ENCODE measurements at places on chromosomes 12 and 14. TPM values are rescaled to one million over a fixed set of nuclear protein-coding genes. Genes with fewer than 3 reads are reported as not detected.

PIK3C2G gene
- 45.7 TPM for total RNA-seq

DNA sequence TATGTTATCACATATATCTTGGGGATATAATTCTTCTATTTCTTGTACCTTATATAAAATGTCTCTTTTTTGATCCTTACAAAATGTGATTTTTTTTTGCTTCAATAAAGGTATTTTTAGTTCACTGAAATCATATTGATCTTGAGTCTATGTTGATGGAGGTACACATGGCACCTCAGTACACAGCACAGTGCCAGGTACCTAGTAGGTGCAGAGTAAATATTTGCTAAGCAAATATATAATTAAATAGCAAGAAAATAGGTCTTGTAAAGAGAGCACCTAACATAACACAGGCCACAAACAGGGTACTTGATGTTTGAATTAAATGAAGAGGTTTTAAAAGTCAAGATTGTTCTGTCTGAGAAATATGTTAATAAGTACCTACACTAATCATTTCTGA lies 69.7 kb downstream of the CIT start:
- DNase-seq: no peak

C12orf75 gene
- 25.8 TPM for total RNA-seq

GRCh38 chr14:44982594-44982993 lies 20.6 kb downstream of the TOGARAM1 start:
- DNase-seq: no peak

DNA sequence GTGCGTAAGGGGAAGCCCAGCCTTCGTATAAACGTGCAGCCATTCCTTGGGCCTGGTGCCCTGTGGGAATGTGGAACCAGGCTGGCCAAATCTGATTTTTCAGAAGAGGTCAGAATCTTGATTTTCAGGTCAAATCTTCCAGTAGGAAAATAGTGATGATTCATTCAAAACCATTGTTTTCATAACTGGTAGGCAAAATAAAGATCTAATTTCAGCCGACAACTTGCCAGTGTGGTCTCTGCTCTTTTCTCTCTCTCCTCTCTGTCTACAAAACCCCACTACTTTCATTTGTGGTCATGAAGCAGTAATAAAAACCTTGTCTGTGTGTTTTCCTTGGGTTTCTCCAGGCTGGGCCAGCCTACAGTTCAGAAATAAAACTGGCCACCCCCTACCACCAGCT lies 135.1 kb downstream of the RBM19 start:
- no peak for DNase-seq

PTPRB gene
- total RNA-seq: 2.0 TPM

MANSC4 gene
- total RNA-seq: not detected

GRCh38 chr12:29565727-29566126 lies 68.2 kb upstream of the OVCH1 start:
- DNase-seq: no peak

GRCh38 chr14:38210587-38211216 lies 3.0 kb downstream of the SSTR1 start:
- no peak for DNase-seq

DNA sequence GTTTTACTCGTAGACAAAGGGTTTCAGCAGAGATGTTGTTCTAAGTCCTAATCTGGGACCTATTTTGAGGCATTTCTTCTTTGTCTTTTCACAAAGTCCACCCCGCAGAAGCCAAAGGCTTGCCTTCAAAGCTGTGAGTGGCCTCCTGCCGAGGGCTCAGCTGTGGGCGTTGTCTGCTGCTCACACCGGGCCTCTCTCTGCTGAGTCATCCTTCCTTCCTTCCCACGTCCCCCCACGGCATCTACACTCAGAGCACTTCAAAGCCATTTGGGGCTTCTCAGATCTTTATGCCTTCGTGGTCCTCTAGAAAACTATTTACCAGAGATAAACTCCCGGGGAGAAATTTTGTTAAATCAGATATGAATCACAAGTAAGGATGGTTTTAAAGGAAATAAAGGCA lies 115.9 kb upstream of the TMPO start:
- no peak for DNase-seq

KIF21A gene
- 27.8 TPM for total RNA-seq

GRCh38 chr14:61320806-61321384 lies 484 bp upstream of the PRKCH start:
- no peak for DNase-seq

DNA sequence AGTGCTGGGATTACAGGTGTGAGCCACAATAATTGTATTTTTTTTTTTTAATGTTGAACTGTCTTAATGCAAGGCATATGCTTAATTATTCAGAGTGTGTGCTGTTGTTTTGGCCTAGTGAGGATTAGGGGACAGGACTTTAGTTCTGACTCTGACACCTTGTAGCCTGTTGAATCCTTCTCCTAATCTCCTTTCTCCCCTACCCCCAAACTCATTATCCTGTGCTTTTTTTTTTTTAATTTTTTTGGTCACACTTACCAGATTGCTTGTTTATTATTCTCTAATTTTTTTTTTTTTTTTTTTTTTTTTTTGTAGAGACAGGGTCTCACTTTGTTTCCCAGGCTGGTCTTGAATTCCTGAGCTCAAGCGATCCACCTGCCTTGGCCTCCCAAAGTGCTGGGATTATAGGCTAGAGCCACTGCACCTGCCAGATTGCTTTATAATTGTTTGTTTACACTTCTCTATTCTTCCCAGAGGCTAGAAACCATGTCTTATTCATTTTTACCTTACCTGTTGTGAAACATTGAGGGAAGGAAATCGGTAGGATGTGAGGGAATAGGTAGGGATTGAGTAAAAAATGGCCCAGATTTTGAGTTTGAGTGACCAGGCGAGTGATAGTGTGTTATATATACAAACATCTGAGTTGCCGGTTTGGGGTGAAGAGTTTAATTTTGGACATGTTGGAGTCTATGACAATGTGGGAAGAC lies 32.2 kb downstream of the DIP2B start:
- DNase-seq: no peak

DNA sequence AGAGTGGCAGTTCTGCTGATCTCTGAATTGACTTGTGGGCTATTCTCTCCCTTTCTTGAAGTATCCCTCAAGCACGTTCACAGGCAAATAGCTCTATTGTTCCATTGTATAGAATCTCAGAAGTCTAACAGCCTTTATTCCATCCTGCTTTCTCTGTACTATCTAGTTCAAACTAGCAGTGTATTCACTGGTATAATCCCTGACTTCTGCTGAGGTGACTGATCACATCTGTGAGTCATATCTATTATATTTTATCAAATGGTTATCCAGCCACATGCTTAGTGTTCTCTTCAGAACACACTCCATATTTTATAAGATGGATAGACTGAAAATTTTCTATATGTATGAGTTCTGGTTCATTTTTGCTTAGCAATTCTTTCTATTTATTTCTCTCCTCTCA lies 866.1 kb downstream of the C12orf50 start:
- DNase-seq: no peak

BIN2 gene
- total RNA-seq: 0.68 TPM

PIANP gene
- total RNA-seq: not detected

ERH gene
- total RNA-seq: 40.6 TPM

GRCh38 chr14:46488374-46488773 lies 163.2 kb downstream of the RPL10L start:
- no peak for DNase-seq

GRCh38 chr12:67269633-67270573 lies 745 bp downstream of the CAND1 start:
- DNase-seq: peak; percentile 80

DNA sequence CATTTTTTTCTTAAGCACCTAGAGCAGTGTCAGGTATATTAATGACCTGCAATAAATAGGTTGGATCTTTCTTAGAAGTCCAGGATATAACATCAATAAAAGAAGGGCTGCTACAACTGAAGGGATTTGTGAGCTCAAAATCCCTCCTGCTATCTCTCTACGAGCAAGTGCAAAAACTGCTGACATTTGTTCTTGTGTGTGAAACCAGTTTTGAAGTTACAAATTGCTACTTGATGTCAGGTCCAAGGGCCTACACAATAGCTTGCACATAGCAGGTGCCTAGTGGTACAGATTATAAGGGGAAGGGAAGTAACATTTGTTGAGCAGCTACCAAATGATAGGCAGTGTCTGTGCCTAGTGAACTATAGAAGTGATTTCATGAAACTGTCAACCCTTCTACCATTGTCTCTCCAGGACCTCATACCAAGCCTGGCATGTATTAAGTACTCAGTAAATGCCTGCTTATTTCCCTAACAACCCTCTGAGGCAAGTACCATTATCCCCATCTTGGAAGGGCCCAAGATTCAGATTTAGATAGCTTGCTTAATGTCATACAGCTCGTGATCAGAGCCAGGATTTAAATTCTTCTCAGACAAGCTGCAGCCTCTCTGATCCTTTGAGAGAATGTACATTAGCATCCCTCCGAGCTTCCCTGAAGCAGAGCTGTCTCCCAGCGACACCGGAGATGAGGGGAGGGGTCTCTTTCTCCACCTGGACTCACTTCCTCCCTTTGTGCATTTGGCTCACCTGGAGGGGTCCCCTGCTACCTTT lies 300.3 kb downstream of the ZFP36L1 start:
- no peak for DNase-seq
